Nephron progenitor cell (in vitro differentiated cells): ENCODE measurements at places on chromosomes 5 and 9.
A peak's percentile ranks its signal among the peaks of the same experiment; 100 is the strongest.

DNA sequence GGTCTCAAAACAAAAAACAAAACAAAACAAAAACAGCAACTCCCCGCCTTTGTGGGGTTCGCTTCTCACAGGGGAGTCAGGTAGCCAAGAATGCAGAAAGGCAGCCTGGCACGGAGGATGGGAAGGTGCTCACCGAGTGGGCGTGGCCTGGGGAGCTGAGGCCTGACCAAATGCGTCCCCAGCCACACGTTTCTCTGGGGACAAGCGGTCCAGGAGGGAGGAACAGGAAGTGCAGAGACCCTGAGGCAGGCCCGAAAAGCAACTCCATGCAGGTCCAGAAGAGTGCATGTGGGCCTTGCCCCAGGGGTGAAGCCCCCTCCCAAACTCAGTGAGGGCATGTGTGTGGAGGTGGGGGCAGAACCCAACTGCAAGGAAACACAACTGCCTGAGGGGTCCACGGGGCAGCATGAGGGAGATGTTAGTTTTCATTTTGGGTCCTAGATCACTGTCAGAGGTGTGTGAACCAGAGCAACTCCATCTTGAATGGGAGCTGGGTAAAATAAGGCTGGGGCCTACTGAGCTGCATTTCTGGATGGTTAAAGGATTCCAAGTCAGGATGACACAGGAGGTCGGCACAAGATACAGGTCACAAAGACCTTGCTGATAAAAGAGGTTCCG is 2.6 kb upstream of the UAP1L1 start:
- no peaks in the 10 kb centered on the region for H3K36me3 ChIP-seq
- H3K4me1 ChIP-seq, result peaks cover 20% of the 10 kb centered on the region
- no peak overlapping the region for H3K27ac ChIP-seq
- peaks cover 64% of the 10 kb centered on the region for H3K27me3 ChIP-seq
- DNase-seq, result no peak

GRCh38 chr5:77066823-77067442 is 20.2 kb downstream of the ZBED3 start:
- no peak for DNase-seq
- peaks cover 55% of the 10 kb centered on the region for H3K36me3 ChIP-seq
- peak overlapping the region; percentile 3 for H3K27ac ChIP-seq
- H3K4me3 ChIP-seq, result no peak overlapping the region
- H3K4me1 ChIP-seq, result peaks cover 8% of the 10 kb centered on the region

GRCh38 chr9:129111528-129112151 is 425 bp downstream of the PTPA start:
- H3K27me3 ChIP-seq, result peaks cover 22% of the 10 kb centered on the region
- H3K4me3 ChIP-seq, result peak overlapping the region; percentile 95
- DNase-seq, result peak; percentile 44

GRCh38 chr5:136022965-136023364 is 5.8 kb upstream of the TGFBI start:
- no peak for DNase-seq
- H3K4me1 ChIP-seq, result peaks cover 44% of the 10 kb centered on the region
- H3K27ac ChIP-seq, result no peak overlapping the region

DNA sequence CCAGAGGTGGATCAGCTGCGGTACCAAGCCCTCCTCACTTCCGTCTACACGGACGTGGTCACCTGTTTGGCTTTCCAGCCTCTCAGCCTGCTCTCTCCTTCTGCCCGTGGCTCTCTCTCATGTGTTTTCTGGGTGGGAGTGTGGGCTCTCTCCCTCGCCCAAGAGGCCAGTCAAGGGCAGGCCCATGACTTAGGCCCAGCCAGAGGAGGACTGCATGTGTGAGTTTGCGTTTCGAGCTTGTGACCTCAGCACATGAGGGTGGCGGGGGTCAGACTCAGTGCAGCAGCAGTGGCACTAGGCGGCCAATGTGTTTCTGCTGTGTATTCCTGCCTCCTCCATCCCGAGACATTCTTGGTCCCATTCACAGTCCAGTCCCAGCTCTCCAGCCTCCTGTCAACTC is 82.5 kb upstream of the SMIM23 start:
- H3K27ac ChIP-seq, result no peak overlapping the region
- peaks cover 6% of the 10 kb centered on the region for H3K27me3 ChIP-seq
- H3K4me3 ChIP-seq, result no peak overlapping the region
- DNase-seq, result no peak
- H3K4me1 ChIP-seq, result peaks cover 68% of the 10 kb centered on the region

- H3K27ac ChIP-seq, result no peak overlapping the region
- peaks cover 9% of the 10 kb centered on the region for H3K27me3 ChIP-seq
- peaks cover 18% of the 10 kb centered on the region for H3K36me3 ChIP-seq
- H3K4me1 ChIP-seq, result peaks cover 45% of the 10 kb centered on the region
- no peak overlapping the region for H3K4me3 ChIP-seq
Measured at GRCh38 chr5:172845154-172845553, 11.1 kb downstream of the ERGIC1 start.

DNA sequence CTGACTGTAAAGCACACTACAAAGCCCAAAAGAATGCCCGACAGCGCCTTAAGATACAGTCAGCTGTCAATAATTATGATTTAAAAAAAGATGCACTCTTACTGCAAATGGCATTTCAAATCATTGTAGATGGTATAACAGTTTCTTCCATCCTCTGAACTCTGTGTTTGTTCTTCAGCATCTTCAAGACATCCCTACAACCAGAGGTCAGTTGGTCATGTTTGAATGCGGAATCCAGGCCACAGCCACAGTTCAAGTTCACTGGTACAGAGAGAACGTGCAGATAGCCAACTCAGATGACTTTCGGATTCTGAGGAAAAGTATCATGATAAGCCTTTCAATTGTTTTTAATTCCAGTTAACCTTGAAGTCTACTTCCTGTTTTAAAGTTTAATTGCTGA is 8.7 kb upstream of the MYOT start:
- no peaks in the 10 kb centered on the region for H3K36me3 ChIP-seq
- DNase-seq, result no peak
- no peak overlapping the region for H3K27ac ChIP-seq
- H3K4me3 ChIP-seq, result no peak overlapping the region
- peaks cover 10% of the 10 kb centered on the region for H3K4me1 ChIP-seq

GRCh38 chr5:140509898-140510297 is 37.6 kb upstream of the EIF4EBP3 start:
- H3K36me3 ChIP-seq, result peaks cover 84% of the 10 kb centered on the region
- no peak overlapping the region for H3K4me3 ChIP-seq
- no peaks in the 10 kb centered on the region for H3K4me1 ChIP-seq

DNA sequence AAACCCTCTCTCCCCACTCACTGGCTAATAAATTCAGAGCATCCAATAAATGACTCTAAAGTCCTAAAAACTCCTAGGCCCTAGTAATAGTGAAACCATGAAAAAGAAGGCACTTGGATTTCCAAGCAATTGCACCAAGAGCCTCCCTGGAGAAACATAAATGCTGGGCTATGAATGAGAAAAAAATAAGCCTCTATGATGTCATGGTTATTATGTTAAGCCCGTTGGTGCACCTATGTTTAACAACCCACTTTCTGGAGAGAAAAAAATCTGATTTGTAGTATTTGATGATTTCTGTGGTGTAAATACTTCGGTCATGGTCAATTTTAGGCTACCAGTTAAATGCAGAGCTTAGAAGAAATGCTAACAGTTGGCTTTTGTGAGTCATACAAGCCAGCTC is 8.4 kb downstream of the CFAP90 start:
- no peak overlapping the region for H3K4me3 ChIP-seq
- H3K27ac ChIP-seq, result no peak overlapping the region
- peaks cover 5% of the 10 kb centered on the region for H3K36me3 ChIP-seq
- H3K27me3 ChIP-seq, result peaks cover 6% of the 10 kb centered on the region
- peaks cover 15% of the 10 kb centered on the region for H3K4me1 ChIP-seq
- no peak for DNase-seq

- no peaks in the 10 kb centered on the region for H3K27me3 ChIP-seq
- no peak for DNase-seq
- H3K27ac ChIP-seq, result no peak overlapping the region
Measured at GRCh38 chr5:98836175-98836574, 62.7 kb downstream of the RGMB start.

- H3K4me1 ChIP-seq, result peaks cover 80% of the 10 kb centered on the region
- no peak overlapping the region for H3K4me3 ChIP-seq
- peaks cover 18% of the 10 kb centered on the region for H3K27me3 ChIP-seq
- H3K27ac ChIP-seq, result peak overlapping the region; percentile 82
Measured at GRCh38 chr5:178429491-178430185, 160.6 kb downstream of the COL23A1 start.

- H3K27ac ChIP-seq, result no peak overlapping the region
- peaks cover 51% of the 10 kb centered on the region for H3K4me1 ChIP-seq
- H3K27me3 ChIP-seq, result peaks cover 9% of the 10 kb centered on the region
- no peak overlapping the region for H3K4me3 ChIP-seq
- DNase-seq, result peak; percentile 17
Measured at GRCh38 chr9:134301387-134302129, 24.7 kb upstream of the RXRA start.

- no peaks in the 10 kb centered on the region for H3K36me3 ChIP-seq
- peaks cover 17% of the 10 kb centered on the region for H3K4me1 ChIP-seq
- no peak overlapping the region for H3K4me3 ChIP-seq
- H3K27ac ChIP-seq, result no peak overlapping the region
- no peak for DNase-seq
Measured at GRCh38 chr5:141715346-141715905, 33.4 kb upstream of the ARAP3 start.

DNA sequence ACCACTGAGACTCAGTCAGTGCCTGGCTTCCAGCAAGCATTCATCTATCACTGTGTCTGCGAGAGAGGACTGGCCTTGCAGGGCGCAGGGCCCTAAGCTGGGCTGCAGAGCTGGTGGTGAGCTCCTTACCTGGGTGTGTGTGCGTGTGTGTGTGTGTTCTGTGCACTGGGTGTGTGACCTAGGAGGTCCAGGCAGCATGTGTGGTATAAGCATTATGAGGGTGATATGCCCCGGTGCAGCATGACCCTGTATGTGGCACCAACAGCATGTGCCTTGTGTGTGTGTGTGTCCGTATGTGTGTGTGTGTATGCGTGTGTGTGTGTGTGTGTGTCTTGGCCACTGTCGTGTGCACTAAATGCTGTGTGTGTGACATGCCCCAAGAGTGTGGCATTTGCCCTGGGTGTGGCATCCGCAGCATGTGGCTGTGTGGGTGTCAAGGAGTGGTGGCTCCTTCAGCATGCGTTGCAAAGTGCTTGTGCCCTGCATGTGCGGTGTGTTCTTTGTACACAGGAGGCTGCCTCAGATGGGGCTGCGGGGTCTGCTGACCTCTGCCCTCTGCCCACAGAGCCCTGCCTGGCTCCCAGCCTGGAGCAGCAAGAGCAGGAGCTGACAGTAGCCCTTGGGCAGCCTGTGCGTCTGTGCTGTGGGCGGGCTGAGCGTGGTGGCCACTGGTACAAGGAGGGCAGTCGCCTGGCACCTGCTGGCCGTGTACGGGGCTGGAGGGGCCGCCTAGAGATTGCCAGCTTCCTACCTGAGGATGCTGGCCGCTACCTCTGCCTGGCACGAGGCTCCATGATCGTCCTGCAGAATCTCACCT is 3.3 kb downstream of the FGFR4 start:
- DNase-seq, result no peak
- peaks cover 4% of the 10 kb centered on the region for H3K36me3 ChIP-seq
- H3K4me1 ChIP-seq, result peaks cover 39% of the 10 kb centered on the region
- H3K4me3 ChIP-seq, result no peak overlapping the region
- peaks cover 20% of the 10 kb centered on the region for H3K27me3 ChIP-seq

GRCh38 chr5:89377767-89378455 is 494.9 kb upstream of the MEF2C start:
- H3K36me3 ChIP-seq, result no peaks in the 10 kb centered on the region
- DNase-seq, result no peak
- peaks cover 7% of the 10 kb centered on the region for H3K4me1 ChIP-seq
- peaks cover 3% of the 10 kb centered on the region for H3K27me3 ChIP-seq
- H3K4me3 ChIP-seq, result no peak overlapping the region
- H3K27ac ChIP-seq, result no peak overlapping the region

- H3K36me3 ChIP-seq, result no peaks in the 10 kb centered on the region
- H3K27me3 ChIP-seq, result peaks cover 25% of the 10 kb centered on the region
- H3K4me3 ChIP-seq, result no peak within 1 kb of the TSS
- H3K27ac ChIP-seq, result no peak within 1 kb of the TSS
- peaks cover 28% of the 10 kb centered on the region for H3K4me1 ChIP-seq
Measured at GRCh38 chr5:150085950-150086715, at the start of gene CSF1R. Gene CSF1R, minus strand, starts transcription at chr5:150086554. Its CDS starts 127 bp downstream, at chr5:150086427.

DNA sequence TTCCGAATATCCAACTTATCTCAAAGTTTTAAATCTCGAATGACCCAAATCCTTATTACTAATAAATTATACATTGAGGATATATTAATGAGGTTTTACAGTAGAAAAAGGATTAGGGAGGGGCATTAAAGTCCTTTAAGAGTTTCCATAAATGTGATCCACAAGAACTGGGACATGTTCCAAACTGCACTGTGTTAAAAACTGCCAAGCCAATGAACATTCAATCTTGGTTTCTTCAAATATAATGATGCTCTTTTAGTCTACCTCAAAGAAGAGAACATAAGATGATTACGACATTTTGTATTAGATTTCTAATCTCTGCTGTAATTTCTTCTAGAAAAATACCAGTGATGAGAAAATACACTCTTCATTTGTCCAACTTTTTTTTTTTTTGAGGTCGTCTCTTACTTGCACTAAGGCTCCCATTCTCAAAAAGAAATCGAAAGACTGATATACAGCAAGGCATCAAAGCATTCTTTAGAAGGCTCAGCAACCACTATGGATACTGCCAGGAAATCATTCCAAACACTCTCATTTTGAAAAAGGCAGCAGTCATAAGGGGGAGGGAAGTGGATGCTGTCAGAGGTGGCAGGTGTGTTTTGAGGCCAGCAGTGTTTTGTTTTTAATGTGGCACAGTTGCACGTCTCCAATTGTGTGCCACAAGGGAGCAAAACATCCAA is 1.7 kb downstream of the PTAR1 start:
- H3K4me3 ChIP-seq, result peak overlapping the region; percentile 99
- peaks cover 3% of the 10 kb centered on the region for H3K27me3 ChIP-seq
- no peak for DNase-seq
- H3K36me3 ChIP-seq, result peaks cover 4% of the 10 kb centered on the region

GRCh38 chr9:110228321-110228720 is 20.4 kb upstream of the C9orf152 start:
- H3K4me3 ChIP-seq, result no peak overlapping the region
- H3K4me1 ChIP-seq, result no peaks in the 10 kb centered on the region
- no peak for DNase-seq
- H3K36me3 ChIP-seq, result no peaks in the 10 kb centered on the region
- no peak overlapping the region for H3K27ac ChIP-seq

DNA sequence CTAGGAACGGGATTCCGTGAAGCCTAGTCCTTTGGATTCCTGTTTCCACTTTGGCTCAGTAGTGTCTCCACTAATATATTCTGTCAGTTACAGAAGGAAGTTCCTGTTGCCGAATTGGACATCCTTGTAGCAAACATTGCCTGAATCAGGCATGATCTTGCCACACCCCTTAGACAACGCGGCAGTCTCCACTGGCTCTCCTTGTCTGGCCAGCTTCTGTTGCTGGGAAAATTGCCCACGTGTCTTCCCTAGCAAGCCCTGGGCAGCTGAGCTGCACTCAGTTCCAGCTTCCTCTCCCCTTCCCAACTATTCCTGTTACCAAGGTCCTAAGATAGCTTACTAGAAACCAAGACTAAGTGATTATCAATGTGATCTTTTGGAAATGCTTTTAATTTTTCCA is 316.6 kb upstream of the RIOK2 start:
- DNase-seq, result no peak
- no peaks in the 10 kb centered on the region for H3K36me3 ChIP-seq
- no peaks in the 10 kb centered on the region for H3K27me3 ChIP-seq
- H3K27ac ChIP-seq, result no peak overlapping the region
- H3K4me3 ChIP-seq, result no peak overlapping the region

- H3K4me3 ChIP-seq, result no peak overlapping the region
- no peaks in the 10 kb centered on the region for H3K27me3 ChIP-seq
- peaks cover 3% of the 10 kb centered on the region for H3K36me3 ChIP-seq
- no peak for DNase-seq
Measured at GRCh38 chr5:144385597-144385996, 214.9 kb downstream of the KCTD16 start.
